ENCODE measurements at places on chromosomes 2 and 18. TPM values are rescaled to one million over a fixed set of nuclear protein-coding genes. Genes with fewer than 3 reads are reported as not detected.

The RGPD4 gene
- total RNA-seq, result 2.2 TPM

The GPR45 gene
- not detected for total RNA-seq

The CGREF1 gene
- total RNA-seq, result 12.1 TPM

The CTDSP1 gene
- total RNA-seq, result 59.0 TPM

The SRSF7 gene
- 159 TPM for total RNA-seq

The GNLY gene
- total RNA-seq, result 0.27 TPM

The XIRP2 gene
- 7.5 TPM for total RNA-seq

The MC2R gene
- not detected for total RNA-seq

The HOXD9 gene
- total RNA-seq, result 1.0 TPM

The CDH20 gene
- 36.9 TPM for total RNA-seq

The PDE6D gene
- total RNA-seq, result 28.9 TPM

The NT5C1B gene
- not detected for total RNA-seq

The MAPK4 gene
- 16.1 TPM for total RNA-seq
